Activated CD4-positive, CD25-positive, alpha-beta regulatory T cell treated with anti-CD3 and anti-CD28 coated beads, Interleukin-2, amount 50 U/mL, for 72 hours (primary cell): ENCODE measurements at places on chromosomes 7 and 10.

DNA sequence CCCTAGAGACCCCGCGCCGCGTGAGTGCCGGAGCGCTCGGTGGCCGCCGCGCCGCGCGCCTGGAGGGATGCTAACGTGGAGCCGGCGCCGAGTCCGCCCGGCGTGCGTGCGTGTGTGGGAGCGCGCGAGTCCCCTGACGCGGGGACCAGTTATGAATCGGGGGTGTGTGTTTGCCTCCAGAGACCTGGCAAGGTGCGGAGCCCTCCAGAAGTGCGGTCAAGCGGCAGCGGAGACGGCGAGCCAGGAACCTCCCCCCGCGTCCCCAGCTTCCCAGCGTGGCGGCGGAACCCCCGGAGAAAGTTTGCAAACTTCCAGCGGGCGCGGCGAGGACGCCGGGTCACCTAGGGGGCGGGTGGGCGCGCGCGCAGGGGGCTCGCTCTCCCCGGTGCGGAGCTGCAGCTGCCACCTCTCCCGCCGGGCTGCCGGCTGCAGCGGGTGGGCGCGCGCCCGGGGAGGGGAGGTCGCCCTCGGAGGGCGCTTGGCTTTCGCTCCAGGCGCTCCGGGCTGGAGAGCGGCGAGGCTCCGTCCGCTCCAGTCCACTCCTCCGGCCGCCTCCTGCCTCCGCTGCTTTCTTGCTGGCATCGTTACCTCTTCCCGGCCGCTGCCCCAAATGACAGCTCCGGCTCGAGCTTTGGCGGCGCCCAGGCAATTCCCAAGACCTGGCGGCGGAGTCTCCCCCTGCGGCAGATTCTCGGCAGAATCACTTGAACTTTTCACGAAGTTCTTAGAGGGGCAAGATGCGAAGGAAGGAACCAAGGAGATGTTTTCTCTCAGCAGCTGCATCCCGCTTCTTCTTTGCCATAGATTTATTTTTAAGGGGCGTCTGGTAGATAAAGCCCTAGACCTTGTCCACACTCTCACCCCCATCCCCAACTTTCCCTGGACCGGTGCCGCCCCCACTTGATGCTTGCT, 2.3 kb upstream of the CREB5 start:
- DNase-seq, result no peak

DNA sequence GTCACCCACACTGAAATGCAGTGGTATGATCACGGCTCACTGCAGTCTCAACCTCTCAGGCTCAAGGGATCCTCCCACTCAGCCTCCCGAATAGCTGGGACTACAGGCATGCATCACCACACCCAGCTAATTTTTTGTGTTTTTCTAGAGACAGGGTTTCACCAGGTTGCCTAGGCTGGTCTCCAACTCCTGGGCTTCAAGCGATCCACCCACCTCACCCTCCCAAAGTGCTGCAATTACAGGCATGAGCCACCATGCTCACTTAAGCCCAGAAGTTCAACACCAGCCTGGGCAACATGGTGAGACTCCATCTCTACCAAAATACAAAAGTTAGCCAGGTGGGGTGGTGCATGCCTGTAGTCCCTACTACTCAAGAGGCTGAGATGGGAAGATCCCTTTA, 33.5 kb downstream of the GDI2 start:
- DNase-seq, result no peak

DNA sequence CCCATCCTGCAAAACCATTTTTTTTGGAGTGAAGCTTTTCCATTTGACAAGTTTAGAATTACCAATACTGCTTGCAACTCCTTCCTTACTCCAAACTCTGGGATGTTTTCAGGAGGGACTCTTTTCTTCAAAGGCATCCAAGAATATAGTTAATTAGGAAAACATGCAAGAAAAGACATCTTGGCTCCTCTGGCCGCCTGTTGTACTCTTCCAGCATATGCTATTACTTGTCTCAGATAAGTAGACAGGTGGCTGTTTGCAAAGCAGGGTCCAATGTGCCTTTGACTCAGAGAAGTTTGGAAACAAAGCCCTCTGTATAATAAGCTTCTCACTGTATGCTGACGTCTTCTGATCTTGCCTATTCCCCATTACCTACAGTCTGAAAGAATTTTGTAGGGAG, 746.5 kb downstream of the AUTS2 start:
- no peak for DNase-seq

DNA sequence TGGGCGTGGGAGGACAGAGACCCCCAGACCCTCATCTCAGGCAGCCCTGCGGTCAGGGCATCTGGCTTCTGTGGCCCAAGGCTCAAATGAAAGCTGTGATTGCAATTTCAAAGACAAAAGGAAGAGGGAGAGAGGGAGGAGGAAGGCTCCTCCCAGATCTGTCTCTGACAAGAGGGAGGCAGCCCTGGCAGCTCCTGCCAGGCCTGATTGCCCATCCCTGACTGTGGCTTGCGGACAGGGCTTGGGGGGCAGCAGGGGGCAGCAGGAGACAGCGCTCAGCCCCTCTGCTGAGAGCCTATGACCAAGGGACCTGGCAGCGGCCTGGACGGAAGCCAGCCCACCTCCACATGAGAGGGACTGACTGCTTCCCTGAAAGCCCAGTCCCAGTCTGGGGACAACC, 91.8 kb downstream of the PTPRN2 start:
- DNase-seq, result no peak

DNA sequence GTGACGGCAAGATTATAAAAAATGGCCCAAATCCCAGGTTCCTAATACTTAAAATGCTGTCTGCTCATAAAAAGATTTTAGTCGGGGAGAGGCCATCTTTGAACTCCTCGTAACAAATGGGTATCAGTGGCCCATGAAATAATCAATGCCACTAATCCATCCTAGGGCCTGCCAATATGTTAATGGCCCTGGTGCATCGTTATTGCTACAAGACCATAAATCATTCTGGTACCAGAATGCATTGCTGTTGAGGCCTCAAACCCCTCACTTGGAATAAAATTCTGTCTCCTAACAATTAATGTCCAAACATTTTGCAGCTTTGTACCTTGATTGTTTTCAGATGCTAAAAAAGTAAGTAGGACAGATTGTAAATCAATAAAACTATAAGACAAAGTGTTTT, 290.6 kb downstream of the LRMDA start:
- DNase-seq, result no peak
